ENCODE measurements at places on chromosomes 4 and X.

- no peak for DNase-seq
These were observed 7.4 kb downstream of the DMP1 start for GRCh38 chr4:87657525-87657924.

DNA sequence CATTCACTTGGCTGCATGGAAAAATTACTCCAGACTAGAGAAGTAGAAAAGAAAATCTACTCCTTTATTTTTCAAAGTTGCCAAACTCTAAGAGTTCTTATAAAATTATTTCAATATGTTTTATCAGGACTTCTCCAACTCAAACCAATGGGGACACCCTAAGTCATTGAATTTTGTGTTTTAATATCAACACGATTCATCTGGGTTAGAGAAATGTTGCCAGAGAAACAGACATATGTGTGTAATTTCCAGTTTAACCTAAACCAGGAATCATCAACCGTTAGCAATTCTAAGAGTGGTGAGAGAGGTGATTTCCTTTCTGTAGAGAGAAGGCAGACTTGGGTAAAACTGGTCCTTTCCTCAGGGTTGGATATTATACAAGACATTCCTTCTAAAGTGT lies 291.8 kb downstream of the LDB2 start:
- no peak for DNase-seq

- DNase-seq: no peak
These were observed 10.5 kb downstream of the ABLIM2 start for GRCh38 chr4:8148159-8148558.

DNA sequence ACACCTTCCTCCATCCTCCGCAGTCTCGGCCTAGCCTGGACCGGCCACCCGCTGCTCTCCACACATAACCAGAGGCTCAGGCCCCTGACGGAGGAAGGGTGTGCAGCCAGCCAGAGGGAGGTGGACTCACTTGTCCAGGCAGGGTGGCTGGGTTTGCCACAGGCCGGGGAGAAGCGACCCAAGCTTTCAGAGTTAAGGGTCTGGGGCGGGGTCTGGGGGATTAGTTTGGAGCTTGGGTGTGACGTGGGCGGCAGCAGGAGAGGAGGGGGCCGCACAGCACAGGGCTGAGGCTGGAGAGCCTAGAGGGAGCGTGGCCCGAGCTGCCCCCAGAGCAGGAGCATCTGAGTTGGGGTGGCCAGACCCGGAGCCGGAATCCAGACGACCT lies 22.4 kb upstream of the CPLX1 start:
- DNase-seq: no peak

- DNase-seq: no peak
These were observed 833.3 kb upstream of the INTU start for GRCh38 chr4:126799416-126799815.

DNA sequence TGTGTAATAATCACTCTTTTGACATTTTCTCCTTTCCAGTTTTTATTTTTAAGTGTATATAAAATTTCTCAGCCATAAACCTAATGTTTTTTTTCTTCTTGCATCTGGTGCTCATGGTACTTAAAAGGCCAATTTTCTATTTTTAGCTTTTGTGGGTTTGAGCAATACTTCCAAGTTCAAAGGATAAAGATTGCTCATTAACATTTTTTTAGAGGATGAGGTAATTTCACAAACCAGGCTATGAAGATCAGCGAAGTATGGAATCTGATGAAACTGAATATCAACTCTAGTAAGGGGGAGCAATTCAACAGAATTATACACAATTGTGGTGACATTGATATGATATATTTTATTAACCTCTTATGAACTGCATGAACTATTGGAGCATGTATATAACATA lies 25.8 kb upstream of the KLHL34 start:
- no peak for DNase-seq

DNA sequence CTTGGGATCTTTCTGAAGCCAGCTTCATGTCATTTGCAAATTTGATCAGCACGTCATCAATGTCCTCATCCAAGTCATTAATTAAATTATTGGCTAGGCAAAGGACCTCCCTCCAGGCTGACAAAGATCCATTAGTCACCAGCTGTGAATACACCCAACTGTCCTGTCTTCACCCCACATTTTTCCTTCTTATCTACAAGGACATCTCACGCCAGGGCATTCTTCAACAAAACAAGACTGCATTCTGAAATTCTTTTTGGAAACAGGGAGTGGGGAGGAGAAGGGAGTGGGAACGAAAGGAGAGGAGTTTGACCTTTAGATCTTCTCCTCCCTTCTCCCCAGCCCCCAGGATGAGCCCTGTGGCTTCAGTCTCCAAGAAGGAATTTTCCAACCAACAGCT lies 32.7 kb downstream of the NLGN3 start:
- no peak for DNase-seq
